Stimulated activated CD4-positive, alpha-beta T cell treated with anti-CD3 and anti-CD28 coated beads, Interleukin-4, amount 100 ng/mL, for 24 hours (primary cell): ENCODE measurements at places on chromosomes 7 and 10.

DNA sequence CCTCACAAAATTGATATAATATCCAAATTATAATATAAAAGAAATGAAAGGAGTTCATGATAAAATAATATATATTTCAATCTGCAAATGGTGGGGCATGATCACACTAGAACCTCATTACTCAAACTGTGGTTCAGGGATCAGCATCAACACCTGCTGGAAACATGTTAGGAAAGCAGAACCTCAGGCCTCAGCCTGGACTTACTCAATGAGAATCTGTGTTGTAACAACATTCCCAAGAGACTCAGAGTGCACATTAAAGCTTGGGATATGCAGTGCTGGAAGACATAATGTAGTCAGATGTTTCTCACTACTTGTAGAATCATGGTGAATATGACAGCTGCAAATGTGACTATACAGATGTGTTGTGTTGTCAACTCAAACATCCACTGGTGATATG is 81.7 kb upstream of the ITPRID1 start:
- DNase-seq = no peak

GRCh38 chr10:112951359-112952281 is 1.6 kb downstream of the TCF7L2 start:
- DNase-seq = peak; percentile 30

DNA sequence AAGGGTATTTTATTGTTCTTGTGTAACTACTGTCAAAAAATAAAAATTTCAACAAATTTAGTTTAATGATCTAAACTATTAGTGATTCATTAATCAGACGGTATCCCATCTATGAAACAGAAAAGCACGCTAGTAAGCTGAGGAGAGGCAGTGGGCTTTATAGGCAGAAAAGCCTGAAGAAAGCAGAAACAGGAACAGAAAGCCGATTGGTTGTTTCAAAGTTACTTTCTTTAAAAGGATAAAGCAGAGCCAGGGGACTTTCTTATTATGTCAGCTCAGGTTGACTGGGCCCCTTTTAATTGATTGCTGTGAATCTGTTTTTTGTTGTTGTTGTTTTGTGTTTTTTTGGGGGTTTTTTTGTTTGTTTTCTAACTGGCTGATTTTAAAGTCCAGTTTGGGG is 105.5 kb downstream of the TES start:
- no peak for DNase-seq

DNA sequence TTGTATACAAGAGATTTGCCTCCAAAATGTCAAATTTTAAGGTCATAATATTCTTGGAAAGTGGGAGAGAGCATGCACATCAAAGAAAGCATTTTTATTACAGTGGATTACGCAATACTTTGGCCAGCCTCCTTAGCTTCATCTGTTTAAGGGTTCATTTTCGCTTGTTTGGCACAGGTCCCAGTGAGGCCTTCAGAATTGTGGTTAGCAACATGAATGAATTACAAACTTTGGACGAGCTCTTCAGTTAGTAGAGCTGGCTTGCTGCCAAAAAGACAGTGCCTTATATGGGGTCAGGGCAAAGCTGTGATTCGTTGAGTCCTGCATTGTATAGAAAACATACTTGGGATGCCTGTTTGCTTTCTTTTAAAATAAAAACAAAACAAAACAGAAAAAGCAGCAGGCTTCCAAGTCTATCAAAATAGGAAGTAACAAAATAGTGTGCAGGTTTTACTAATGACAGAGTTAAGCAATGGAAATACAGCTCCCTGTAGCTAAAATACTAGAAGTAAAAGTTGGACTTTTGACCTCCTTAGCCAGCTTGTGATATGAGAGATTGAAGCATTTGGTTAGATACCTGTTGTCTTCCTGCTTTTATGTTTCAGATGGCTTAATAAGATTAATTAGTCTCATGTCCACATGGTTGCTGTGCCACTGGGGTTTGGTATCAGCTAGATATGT is 190.8 kb downstream of the MLLT10 start:
- peak; percentile 35 for DNase-seq

GRCh38 chr7:15626041-15626440 is 60.4 kb downstream of the MEOX2 start:
- DNase-seq = no peak

GRCh38 chr7:116859323-116859722 is 3.1 kb upstream of the CAPZA2 start:
- DNase-seq = no peak

DNA sequence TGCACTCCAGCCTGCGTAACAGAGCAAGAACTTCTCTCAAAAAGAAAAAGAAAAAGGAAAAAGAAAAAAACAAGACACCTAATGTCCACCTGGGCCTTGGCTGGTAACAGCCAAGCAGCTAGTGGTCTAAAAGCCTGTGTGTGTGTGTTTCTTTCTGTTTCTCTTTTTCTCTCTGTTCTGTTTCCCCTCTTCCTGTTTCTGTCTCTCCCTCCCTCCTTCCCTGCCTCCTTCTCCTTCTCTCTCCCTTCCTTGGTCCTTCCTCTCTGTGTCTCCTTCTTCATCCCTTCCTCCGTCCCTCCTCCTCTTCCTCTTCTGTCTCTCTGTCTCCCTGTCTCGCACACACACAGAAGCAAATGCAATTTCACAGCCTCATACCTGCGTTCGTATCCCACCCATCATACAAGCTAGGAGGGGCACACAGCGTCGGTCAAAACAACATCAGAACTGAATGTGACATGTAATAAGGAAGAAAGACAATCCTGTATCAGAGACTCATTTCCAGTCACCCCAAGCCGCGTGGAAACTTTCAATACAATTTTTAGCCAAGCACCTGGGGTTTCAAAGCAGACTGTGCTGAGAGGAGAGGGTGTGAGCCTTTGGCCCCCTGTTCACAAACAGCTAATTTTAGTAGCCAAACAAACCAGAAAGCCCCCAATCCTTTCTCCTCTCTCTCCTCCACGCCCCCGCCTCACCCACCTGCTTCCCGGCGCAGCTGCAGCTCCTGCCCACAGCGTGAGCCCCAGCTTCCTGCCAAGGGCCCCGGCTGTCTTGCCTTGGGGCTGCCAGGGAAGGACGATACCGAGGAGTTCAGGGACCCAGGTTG is 50.2 kb upstream of the GNA12 start:
- DNase-seq = peak; percentile 45

- peak; percentile 16 for DNase-seq
These were observed 23.7 kb downstream of the SRRM3 start for GRCh38 chr7:76225379-76225778.

DNA sequence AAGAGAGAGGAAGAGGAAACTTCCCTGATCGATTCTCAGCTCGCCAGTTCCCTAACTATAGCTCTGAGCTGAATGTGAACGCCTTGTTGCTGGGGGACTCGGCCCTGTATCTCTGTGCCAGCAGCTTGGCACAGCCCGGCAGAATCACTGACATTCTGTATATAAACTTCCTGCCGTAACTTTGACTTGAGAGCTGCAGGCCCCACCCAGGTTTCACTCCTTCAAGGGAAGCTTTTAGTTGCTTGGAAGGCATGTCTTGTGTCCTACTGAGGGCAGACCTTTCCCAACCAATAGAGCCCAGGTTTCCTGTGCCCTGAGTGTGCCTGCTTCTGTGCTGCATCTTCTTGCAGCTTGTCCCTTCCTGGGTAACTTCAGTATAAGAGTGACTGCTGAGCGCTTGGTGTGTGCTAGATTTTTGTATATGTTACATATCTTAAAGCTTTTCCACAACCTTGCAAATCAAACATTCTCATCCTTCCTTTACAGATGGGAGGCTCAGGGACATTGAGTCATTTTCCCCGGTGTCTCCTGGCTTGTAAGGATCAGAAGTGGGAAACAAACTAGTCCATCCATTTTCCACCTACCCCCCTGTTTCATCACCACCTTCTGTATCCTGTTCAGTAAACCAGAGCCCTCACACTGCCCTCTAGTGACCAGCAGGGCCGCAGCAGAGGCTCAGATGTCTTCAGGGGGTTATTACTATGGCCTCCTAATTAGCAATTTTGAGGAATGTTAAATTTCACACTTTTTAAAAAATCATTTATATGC is 225.2 kb upstream of the PRSS58 start:
- DNase-seq = peak; percentile 70

- no peak for DNase-seq
These were observed 22.6 kb downstream of the ARHGAP12 start for GRCh38 chr10:31906039-31906438.

DNA sequence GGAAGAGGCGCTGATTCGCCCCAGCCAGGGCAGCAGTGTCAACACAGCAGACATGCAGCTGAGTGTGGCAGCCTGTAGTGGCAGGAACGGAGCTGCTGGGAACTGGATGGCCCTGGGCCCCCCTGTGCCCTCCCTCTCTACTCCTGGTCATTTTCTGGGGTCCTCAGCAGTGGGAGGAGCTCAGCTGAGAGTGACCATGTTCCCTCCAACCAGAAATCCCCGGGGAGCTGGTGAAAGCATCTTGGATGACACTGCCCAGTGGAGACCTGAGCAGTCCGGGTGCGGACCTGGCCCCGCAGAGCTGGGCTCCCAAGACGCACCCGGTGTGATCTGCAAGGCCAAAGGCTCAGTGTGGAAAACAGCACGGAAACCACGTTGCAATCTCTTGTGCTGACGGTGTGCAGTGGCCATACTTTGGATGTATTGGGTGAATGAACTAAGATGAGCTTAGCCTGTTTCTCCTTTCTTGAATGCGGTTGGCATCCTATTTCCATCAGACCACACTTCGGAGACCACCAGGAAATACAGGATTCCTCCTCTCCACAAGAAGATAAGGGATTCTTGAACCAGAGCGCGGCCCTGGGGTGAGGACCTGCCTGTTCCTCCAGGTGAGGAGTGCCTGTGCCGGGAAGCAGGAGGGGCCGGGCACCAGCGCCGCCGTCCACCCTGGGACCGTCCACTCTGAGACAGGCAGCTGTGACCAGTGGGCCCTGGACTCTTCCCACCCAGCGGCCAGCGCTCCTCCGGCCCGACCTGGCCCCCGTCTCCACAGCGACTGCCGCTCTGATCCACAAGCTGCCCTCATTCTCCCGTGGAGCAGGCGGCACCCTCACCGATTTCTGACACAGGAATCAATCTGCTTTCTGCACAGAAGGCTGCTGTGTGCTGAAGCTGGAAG is 93.5 kb upstream of the DIP2C start:
- DNase-seq = no peak

- DNase-seq = no peak
These were observed 26.2 kb downstream of the ADAM22 start for GRCh38 chr7:87960239-87960638.

DNA sequence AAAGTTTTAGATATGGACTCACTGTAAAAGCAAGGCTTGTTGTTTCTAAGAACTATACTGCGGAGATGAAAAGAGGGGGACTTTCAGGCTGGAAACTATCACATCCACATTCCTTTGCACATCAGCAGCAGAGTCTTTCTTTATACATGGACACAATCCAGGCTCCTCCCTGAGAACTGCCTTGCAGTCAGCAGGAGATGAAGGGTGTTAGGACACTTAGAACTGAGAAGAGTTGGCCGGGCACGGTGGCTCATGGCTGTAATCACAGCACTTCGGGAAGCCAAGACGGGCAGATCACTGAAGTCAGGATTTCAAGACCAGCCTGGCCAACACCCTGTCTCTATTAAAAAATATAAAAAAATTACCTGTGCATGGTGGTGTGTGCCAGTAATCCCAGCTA is 9.7 kb upstream of the GARS1 start:
- DNase-seq = no peak

- no peak for DNase-seq
These were observed 978.6 kb downstream of the SORCS1 start for GRCh38 chr10:106185951-106186350.

DNA sequence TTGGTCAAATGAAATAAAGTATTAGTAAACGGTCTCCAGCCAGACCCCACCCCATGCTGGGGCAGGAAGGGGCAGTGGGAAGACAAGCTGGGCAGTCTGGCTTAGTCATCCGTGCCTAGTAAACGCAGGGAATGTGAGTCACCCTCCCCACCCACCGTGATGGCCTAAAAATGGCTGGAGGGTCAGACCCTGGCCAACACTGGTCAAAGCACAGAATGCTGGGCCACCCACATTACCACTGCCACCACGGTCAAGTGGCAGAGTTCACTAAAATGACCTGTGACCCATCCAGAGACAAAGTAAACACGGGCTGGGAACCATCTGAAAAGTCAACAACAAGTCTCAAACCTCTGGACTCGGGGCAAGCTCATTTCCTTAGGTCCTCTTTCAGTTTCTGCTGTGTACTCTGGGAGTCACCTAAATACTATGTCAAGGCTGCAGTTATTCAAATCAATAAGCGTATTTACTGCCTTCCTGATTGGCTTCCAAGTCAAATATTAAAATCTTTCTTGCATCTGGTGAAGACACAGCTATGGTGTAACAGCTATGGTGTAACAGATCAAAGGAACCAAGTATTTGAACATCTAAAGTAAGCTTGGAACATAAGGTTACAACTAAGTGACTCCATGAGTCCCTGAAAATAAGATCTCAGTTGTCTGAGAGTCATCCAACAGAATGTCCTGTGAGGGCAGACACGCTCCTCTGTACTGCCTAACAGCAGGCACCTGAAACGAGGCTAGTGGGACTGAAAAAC is 3.0 kb downstream of the ZFAND2A start:
- no peak for DNase-seq

DNA sequence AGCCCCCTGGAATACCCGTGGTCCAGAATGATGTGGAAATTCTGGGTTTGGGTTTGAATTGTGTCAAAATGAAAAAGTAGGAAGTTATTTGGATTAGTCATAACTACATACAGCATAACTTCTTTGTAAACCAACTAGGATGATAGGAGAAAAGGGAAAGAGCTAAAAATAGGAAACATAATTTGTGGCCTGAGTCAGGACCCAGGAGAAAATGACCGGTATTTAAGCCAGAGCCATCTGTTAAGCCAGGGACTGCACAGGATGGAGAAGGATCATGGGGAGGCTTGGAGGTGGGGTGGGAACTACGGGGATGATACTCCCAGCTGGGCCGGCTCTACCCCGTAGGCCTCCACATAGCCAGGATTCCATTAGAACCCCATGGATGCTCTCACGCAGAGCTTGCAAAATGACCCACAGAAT is 98.6 kb downstream of the MYOF start:
- no peak for DNase-seq

GRCh38 chr10:116757246-116757645 is 14.9 kb upstream of the HSPA12A start:
- no peak for DNase-seq

- DNase-seq = no peak
These were observed 157.3 kb downstream of the MBL2 start for GRCh38 chr10:52615331-52615730.

- no peak for DNase-seq
These were observed 77.3 kb upstream of the ARMC3 start for GRCh38 chr10:22850541-22850940.

DNA sequence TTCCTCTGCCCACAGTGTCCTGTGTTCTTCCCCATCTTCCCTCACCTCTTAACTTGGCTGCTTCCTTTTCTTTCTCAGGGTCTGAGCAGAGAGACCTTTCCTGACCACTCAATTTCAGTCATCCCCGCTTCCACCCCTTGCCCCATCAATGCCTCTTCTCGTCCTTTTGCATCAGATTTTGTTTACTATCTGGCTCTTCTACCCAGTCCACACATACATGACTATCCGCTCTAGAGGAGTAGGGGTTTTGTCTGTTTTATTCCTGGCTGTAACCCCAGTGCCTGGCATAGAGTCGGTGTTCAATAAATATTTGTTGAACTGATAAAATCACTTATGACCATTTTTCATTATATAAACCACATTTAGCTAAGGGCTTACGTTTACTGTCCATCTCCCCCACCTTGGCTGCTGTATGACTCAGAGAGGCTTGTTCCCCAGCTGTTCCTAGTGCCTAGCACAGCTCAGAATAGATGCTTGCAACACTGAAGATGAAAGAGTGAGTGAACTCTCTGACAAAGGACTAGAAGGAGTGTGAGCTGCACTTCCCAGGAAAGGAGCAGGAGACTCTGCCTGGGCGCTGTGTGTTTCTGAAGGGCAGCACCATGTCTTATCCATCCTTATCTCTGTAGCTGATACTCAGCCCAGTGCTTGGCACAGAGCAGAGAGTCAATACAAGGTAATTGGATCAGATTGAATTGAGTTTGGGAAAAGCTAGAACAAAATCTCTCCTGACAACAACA is 21.9 kb downstream of the ARID5B start:
- no peak for DNase-seq
